ENCODE measurements at places on chromosomes 1 and 21.

DNA sequence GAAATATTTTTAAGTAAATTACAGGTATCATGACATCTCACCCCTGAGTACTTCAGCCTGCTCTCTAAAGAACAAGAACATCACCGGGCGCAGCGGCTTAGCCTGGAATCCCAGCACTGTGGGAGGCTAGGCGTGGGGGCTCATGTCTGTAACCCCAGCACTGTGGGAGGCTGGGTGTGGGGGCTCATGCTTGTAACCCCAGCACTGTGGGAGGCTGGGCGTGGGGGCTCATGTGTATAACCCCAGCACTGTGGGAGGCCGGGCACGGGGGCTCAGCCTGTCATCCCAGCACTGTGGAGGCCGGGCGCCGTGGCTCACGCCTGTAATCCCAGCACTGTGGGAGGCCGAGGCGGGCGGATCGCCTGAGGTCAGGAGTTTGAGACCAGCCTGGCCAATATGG is 7.7 kb upstream of the CDK11B start:
- DNase-seq = no peak

DNA sequence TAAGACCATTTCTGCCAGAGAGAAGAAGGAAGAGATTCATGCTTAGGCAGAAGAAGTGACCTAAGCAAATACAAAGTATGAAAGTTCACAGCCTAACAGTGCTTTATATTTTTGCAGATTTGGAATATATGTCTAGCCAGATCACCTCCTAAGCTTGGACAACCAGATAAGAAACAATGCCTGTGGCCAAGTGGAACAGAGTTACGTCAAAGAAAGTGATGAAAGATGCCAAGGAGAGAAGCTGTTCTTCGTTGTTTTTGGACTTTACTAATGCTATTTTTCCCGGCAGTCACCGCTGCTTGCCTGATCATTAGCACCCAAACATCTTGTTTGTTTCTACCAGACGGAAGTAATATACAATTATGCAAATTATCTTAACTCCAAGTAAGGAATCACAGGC is 489.2 kb upstream of the C1orf87 start:
- no peak for DNase-seq

DNA sequence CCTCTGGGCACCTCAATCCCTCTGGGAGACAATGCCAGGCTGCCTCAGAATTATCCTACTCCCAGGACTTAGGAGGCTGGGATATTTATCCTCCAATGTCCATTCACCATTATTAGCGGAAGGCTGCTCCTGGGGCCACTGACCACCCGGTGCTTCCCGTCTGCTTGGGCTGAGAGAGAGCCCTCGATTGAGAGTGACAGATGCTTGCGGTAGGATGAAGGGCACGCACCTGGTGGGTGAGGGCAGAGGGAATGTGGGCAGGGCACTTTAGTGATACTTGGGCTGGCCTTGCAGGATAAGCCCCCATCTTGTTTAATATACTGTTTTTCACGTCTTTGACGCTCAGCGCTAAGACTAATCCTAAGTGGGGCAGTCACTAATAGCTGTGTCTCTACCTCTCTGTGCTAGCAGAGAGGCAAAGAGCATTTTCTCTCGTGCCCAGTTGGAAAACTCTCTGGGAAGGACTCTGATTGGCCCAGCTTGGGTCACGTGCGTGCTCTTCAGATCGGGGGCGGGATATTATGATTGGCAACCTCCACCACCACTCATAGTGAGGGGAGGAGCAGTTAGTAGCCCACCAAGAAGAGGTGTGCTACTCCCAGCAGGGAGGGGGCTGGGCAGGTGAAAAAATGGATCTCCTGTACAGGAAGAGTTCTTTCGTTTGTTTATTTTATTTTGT is 10.6 kb upstream of the PARS2 start:
- DNase-seq = no peak

GRCh38 chr1:44101328-44101727 is 17.3 kb upstream of the KLF17 start:
- DNase-seq = no peak

- no peak for DNase-seq
These were observed 21.7 kb upstream of the SLC19A2 start for GRCh38 chr1:169507413-169507812.

DNA sequence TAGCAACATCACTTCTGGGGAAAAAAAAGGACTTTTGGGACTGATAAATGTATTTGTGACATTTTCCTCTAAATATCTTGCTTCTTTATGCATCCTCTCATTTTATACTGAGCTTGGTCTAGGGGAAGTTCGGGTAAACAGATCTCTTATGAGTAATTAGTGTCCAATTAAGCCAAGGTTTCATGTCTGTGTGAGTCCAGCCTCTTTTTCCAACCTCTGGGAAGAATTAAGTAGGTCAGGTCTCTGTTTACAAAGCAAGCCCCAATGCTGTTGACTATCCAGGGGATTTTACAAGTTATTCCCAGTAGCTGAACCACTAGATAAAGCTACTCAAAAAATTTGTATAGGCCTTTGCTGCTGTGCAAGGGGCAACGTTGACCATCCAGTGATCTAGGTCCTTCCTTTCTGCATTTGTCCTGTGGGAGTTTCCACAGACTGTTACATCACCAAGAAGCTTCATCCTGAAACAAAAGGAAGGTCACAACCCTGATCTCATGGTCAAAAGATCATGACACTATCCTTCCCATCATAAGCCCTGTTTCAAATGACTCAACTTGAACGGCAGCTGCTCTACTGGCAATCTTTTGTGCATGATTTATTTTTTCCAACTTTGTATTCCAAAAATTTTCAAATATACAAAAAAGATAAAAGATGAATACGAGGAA is 74.3 kb downstream of the ETS2 start:
- DNase-seq = no peak

DNA sequence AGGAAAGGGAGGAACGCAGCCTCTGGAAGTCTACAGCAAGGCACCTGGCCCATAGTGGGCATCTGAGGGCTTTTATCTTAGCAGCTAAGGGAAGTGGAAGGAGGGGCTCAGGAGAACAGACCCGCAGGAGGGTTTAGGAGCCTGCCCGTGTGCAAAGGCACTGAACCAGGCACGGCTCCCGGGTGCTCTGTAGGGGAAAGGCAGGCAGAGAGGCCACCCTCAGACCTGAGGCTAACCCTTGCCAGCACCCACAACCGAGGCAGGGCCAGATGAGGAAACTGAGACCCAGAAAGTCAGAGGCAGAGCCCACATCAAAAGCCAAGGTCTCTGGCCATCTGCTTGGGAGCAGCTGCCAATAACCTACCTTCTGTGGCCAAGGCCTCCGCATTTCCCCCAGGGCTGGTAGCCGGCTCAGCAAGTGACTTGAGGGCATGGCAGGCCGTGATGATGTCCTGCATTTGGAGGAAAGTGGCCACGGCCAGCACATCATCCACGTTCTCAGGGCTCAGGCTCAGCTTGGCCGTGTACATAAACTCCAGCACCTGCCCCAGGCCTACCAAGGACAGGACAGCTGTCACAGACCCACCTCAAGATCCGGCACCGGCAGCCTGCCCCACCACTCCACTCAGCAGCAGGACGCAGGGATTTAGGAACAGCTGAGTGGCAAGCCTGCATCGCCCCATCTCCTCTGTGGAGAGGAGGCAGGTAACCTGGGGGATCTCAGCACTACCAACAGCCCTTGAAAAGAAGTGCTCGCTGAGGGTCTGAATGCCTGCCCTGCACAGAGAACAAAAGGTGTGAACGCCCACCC is 29.1 kb downstream of the ZBTB17 start:
- DNase-seq = no peak

- DNase-seq = no peak
These were observed 190.5 kb downstream of the RYR2 start for GRCh38 chr1:237232501-237232900.

GRCh38 chr1:31063631-31064030 is 1.9 kb downstream of the PUM1 start:
- no peak for DNase-seq

GRCh38 chr1:56376188-56376984 is 203.0 kb downstream of the PLPP3 start:
- DNase-seq = no peak
